ENCODE measurements at places on chromosomes 4 and X. TPM values are rescaled to one million over a fixed set of nuclear protein-coding genes. Genes with fewer than 3 reads are reported as not detected.

Gene GUCY1A1
- total RNA-seq = 0.39 TPM

Gene FANCB
- total RNA-seq = 2.2 TPM

Gene CCDC149
- total RNA-seq = 22.2 TPM

Gene NDST3
- 0.26 TPM for total RNA-seq

Gene MMAA
- total RNA-seq = 2.3 TPM

Gene SPIN2A
- total RNA-seq = 0.52 TPM

Gene PQBP1
- 50.2 TPM for total RNA-seq

Gene MAGEC3
- not detected for total RNA-seq

Gene RAI2
- total RNA-seq = 0.78 TPM

Gene MAGEA1
- total RNA-seq = not detected

Gene CCNA2
- 35.6 TPM for total RNA-seq

Gene MAGEA8
- not detected for total RNA-seq

Gene STK26
- total RNA-seq = 10.9 TPM

Gene RNF113A
- total RNA-seq = 20.4 TPM

Gene SLC7A11
- total RNA-seq = 6.1 TPM

Gene DCTD
- total RNA-seq = 87.7 TPM

Gene ASB12
- not detected for total RNA-seq

Gene XG
- total RNA-seq = under 0.01 TPM

Gene OR13H1
- total RNA-seq = not detected

Gene CYSLTR1
- total RNA-seq = not detected

Gene NHSL2
- 0.78 TPM for total RNA-seq

Gene TSR2
- 16.6 TPM for total RNA-seq

Gene MAGT1
- 69.2 TPM for total RNA-seq

Gene PABPC1L2B
- not detected for total RNA-seq

Gene DCX
- total RNA-seq = not detected

Gene PHKA2
- 7.9 TPM for total RNA-seq

Gene FABP2
- total RNA-seq = not detected

Gene FATE1
- total RNA-seq = not detected

Gene HSFX4
- total RNA-seq = not detected

Gene GPRASP3
- total RNA-seq = 1.6 TPM

Gene CPZ
- 0.91 TPM for total RNA-seq

Gene SHROOM4
- 0.72 TPM for total RNA-seq

Gene GLOD5
- not detected for total RNA-seq

Gene TNMD
- total RNA-seq = not detected

Gene NBDY
- 13.6 TPM for total RNA-seq

Gene XKRX
- 0.26 TPM for total RNA-seq

Gene CYTL1
- 2.2 TPM for total RNA-seq

Gene MAGEB2
- not detected for total RNA-seq

Gene SMPX
- not detected for total RNA-seq

Gene AR
- total RNA-seq = 3.6 TPM

All from epithelial cell of alveolus of lung (primary cell).